ENCODE measurements at places on chromosomes 11 and 22.

- no peak for DNase-seq
These were observed 103.5 kb upstream of the OR5AK2 start for GRCh38 chr11:56885177-56885576.

DNA sequence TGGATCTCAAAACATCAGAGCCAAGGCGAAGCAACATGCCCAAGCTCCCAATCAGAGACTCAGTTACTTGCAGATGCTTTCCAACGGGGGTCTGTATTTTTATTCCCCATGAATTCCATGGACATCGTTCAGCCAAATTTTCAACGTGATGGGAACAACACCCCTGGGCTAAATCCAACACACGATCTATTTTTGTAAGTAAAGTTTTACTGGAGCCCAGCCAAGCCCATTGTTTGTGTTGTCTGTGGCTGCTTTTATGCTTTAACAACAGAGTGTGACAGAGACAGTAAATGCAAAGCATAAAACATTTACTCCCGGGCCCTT is 33.7 kb downstream of the SLC5A1 start:
- DNase-seq = no peak

- DNase-seq = peak; percentile 26
These were observed 68.2 kb downstream of the EMSY start for GRCh38 chr11:76512851-76513653.

GRCh38 chr11:125410091-125410490 is 86.0 kb downstream of the FEZ1 start:
- DNase-seq = no peak

GRCh38 chr11:77080643-77081210 is 14.0 kb downstream of the CAPN5 start:
- DNase-seq = no peak
